AG09309 (cell line): ENCODE measurements at places on chromosomes 1 and 21.

GRCh38 chr1:66571789-66572188 lies 37.8 kb downstream of the SGIP1 start:
- no peak for DNase-seq

GRCh38 chr21:38920631-38921398 lies 115.1 kb downstream of the ETS2 start:
- peak; percentile 50 for DNase-seq

DNA sequence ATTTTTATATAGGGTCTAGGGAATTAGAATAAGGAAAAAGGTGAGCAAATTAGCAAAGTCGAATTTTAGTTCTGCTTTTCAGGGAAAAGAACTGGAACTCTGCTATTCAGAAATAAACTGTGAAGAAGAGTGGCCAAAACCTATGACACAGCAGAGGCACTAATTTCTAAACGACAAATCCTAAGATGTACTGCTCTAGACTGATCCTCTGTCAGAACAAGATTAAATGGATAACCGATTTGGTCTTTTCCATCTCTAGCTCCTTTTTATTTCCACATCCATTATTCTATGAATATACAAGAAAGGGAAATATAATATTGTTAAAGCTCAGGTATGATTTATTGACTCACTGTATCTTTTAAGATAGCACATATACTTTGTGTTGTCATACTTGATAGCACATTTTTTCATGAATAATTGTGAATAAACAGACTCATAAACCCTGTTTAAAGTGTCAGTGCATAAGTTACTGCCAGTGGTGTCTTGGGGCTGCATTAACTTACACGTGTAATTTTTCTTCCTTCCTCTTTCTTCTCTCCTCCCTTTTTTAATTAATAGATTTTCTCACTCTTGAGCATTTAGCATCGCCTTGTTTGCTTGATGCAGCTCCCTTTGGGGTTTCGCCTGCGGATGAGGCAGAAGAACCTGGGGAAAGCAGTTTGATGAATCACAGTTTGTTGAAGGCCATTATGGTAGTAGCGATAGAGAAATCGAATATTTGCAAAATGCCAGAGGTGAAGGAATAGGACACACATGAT lies 496.6 kb downstream of the ADGRL2 start:
- DNase-seq, result no peak

DNA sequence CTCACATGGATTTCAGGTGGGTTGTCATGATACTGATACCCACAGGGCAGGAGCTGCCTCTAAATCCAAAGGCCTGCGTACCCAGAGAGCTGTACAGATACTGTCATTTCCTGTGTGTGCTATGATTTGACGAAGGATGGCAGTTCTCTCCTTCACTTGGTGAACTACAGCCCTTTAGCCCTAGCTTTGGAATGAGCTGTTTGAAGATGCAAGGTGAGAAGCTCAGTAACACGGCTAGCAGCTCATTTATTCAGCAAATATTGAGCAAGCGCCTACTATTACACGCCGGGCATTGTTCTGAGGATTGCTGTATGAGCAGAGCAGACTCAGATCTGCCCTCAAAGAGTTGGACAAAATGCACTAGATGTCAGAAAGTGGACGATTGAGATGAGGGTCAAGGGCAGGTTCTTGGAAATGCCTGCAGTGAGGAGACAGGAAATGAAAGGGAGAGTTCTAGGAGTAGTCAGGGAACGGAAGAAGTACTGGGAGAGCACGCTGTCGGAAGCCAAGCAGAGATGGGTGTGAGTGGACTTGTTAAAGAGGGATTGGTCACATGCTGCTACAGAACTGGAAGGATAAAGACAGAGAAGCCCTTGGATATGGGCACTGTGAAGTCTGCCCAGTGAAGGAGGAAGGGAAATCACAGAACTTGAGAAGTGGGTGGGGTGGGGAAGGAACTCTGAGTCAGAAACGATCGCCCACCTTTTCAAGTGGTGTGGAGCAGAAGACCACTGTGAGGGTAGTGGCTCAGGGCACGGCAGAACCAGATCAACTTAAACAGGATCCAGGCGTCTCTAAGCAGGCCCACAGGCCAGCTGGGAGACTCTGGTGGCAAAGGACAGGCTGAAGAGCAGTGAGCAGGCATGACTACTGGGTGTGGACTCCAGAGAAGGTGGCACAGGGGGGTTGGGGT lies 7.1 kb downstream of the PTGFRN start:
- DNase-seq, result no peak
